ENCODE measurements at places on chromosomes 5 and 9. TPM values are rescaled to one million over a fixed set of nuclear protein-coding genes. Genes with fewer than 3 reads are reported as not detected.

Gene PLEKHG4B
- total RNA-seq = 0.78 TPM

Gene PKD2L2
- total RNA-seq = 0.03 TPM

Gene TMED9
- 277 TPM for total RNA-seq

Gene ANKRD18A
- 15.7 TPM for total RNA-seq

Gene FOXB2
- total RNA-seq = not detected

Gene ITK
- total RNA-seq = 0.19 TPM
